Mesothelial cell of epicardium (in vitro differentiated cells): ENCODE measurements at places on chromosomes 6 and 20. TPM values are rescaled to one million over a fixed set of nuclear protein-coding genes. Genes with fewer than 3 reads are reported as not detected.

DNA sequence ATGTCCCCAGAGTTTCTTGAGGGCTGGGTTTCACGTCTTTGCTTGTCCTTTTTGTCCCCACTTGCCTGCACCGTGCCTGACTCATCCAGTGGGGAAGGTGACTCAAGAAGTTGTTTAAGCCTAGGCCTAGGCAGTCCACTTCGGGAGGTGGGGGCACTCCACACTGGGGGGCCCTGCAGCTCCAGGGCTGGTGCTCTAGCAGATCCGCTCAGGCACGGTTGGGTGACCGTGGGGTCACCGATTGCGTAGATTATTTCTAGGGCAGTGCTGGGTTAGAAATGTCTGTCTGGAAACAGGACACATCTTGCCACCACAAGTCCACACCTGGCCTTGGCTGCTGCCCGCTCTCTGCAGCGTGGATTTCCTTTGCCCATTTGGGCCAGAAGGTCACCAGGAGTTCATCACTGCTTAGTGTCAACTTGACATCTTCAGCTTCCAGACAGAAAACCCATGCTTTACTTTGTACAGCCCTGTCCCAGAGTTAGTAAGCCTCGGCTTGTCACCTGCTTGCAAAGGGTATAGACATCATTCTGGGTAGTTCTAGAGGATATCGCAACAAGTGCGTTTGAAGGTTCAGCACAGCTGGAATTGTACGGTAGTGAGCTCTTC is 13.6 kb upstream of the C20orf144 start:
- no peaks in the 10 kb centered on the region for H3K27me3 ChIP-seq
- no peak overlapping the region for H3K27ac ChIP-seq
- peaks cover 55% of the 10 kb centered on the region for H3K4me1 ChIP-seq
- peaks cover 21% of the 10 kb centered on the region for H3K36me3 ChIP-seq
- H3K4me3 ChIP-seq = no peak overlapping the region
- no peak for DNase-seq

- DNase-seq = no peak
- no peaks in the 10 kb centered on the region for H3K4me1 ChIP-seq
- H3K27ac ChIP-seq = no peak overlapping the region
- H3K27me3 ChIP-seq = no peaks in the 10 kb centered on the region
- no peak overlapping the region for H3K4me3 ChIP-seq
- no peaks in the 10 kb centered on the region for H3K36me3 ChIP-seq
Measured at GRCh38 chr6:150245148-150245935, 102.5 kb downstream of the PPP1R14C start.

DNA sequence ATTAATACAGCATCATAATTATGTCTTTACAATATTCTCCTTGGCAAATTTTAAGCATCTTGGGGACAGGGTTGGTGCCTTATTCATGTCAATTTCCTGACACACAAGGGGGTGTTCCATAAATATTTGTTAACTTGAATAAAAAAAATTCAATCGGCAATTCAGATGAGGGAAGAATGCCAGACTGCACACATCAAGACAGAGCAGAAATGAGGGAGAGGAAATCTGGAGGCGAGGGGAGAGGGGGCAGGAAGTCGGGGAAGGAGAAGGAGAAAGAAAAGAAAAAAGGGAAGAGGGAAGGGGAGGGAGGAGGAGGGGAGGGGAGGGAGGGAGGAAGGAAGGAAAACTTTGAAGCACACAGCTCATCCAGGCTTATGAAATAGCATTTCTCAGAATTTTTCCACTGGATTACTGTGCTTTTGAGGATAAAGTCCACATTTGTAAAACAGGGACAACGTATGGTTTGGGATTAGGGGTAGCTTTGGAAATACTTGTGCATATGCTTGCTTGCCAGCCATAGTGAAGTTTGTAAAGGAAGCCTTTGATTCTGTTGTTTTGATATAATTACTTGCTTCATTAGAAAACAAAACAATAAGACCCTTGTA is 362.1 kb downstream of the SAMD5 start:
- DNase-seq = no peak
- no peak overlapping the region for H3K4me3 ChIP-seq
- no peaks in the 10 kb centered on the region for H3K36me3 ChIP-seq
- peak overlapping the region; percentile 61 for H3K27ac ChIP-seq
- peaks cover 2% of the 10 kb centered on the region for H3K27me3 ChIP-seq

DNA sequence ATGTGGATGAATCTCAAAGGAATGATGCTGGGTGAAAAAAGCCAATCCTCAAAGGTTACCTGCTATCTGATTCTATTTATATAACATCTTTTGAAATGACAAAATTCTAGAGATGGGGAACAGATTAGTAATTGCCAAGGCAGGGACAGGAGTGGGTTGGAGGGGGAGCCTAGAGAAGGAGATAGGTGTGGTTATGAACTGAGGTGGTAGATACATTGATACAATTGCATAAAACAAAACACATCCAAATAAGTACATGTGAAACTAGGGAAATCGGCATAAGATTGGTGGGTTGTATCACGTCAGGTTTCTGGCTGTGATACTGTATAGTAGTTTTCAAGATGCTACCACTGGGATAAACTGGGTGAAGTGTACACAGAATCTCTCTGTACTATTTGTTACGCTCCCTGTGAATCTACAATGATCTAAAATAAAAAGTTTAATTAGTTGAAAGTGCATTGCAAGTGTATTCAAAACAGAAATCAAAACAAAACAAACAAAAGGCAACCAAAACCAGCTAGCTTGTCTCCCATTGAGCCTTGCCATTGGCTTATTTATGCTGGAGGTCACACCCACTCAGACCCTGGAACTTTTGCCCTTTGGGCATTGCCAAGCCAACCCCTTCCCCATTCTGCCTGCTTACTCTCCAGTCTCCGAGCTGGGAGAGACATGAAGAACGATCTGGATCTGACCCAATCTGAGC is 27.8 kb downstream of the PPP1R16B start:
- no peak overlapping the region for H3K4me3 ChIP-seq
- no peaks in the 10 kb centered on the region for H3K36me3 ChIP-seq
- H3K4me1 ChIP-seq = no peaks in the 10 kb centered on the region
- no peak for DNase-seq
- H3K27me3 ChIP-seq = peaks cover 16% of the 10 kb centered on the region

Gene LY6G6F
- total RNA-seq = not detected in 3 replicates

- H3K27me3 ChIP-seq = no peaks in the 10 kb centered on the region
- H3K4me3 ChIP-seq = no peak overlapping the region
- DNase-seq = no peak
- H3K27ac ChIP-seq = no peak overlapping the region
- H3K36me3 ChIP-seq = no peaks in the 10 kb centered on the region
Measured at GRCh38 chr6:100267721-100268123, 197.0 kb downstream of the SIM1 start.

Gene GLP1R
- total RNA-seq = not detected in 3 replicates

DNA sequence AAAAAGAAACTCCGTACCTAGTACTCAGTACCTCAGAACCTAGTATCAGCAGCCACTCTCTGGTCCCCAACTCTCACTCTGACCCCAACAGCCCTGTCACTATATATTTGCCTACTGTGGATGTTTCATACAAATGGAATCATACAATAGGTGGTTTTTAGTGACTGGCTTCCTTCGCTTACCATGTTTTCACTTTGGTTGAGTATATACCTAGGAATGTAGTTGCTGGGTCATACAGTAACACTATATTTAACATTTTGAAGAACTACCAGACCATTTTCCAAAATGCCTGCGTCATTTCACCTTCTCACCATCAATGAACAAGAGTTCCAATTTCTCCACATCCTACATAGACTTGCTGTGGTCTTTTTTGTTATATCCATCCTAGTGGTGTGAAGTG is 283.2 kb downstream of the GMDS start:
- DNase-seq = no peak
- no peaks in the 10 kb centered on the region for H3K27me3 ChIP-seq
- peaks cover 14% of the 10 kb centered on the region for H3K4me1 ChIP-seq
- H3K27ac ChIP-seq = no peak overlapping the region
- no peaks in the 10 kb centered on the region for H3K36me3 ChIP-seq
- H3K4me3 ChIP-seq = no peak overlapping the region

Gene IRAK1BP1
- 6.3 to 7.8 TPM (median 7.8 TPM) in 3 replicates for total RNA-seq

Gene CST9
- not detected in 3 replicates for total RNA-seq

DNA sequence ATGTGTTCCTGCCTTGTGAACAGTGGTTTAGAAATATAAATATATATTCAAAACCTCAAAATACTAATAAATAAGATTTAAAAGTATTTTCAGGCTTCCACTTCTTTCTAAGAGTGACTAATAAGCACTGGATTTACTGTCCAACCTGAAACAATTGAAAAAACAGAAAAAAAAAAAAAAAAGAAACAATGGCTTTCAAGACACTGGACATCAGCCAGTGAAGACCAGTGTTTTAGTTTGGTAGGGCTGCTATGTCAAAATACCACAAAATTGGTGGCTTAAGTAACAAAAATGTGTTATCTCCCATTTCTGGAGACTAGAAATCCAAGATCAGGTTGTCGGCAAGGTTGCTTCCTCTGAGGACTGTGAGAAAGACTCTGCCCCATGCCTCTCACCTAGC is 101.4 kb upstream of the PDE7B start:
- no peak overlapping the region for H3K4me3 ChIP-seq
- no peak overlapping the region for H3K27ac ChIP-seq
- peaks cover 24% of the 10 kb centered on the region for H3K4me1 ChIP-seq
- no peaks in the 10 kb centered on the region for H3K27me3 ChIP-seq

DNA sequence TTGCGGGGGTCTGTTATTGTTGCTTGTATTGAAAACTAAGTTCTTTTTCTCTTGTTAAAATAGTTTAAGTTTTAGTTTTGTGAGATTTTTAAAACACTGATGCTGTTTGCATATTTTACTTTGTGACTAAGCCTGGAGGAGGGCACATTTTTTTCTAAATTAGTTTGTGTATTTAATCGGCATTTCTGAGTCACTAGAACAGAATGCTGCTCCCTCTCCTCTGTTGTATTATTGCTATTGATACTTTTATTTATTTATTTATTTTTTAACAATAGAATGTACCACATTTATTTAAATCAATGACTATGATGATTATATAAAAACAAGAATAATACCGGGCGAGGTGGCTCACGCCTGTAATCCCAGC is 5.1 kb upstream of the FAM50B start:
- peaks cover 46% of the 10 kb centered on the region for H3K4me1 ChIP-seq
- H3K27me3 ChIP-seq = no peaks in the 10 kb centered on the region
- DNase-seq = no peak
- no peak overlapping the region for H3K4me3 ChIP-seq
- H3K36me3 ChIP-seq = no peaks in the 10 kb centered on the region

GRCh38 chr6:36142971-36143838 is 12.9 kb downstream of the MAPK13 start:
- peaks cover 6% of the 10 kb centered on the region for H3K36me3 ChIP-seq
- H3K27ac ChIP-seq = no peak overlapping the region
- H3K27me3 ChIP-seq = no peaks in the 10 kb centered on the region
- H3K4me1 ChIP-seq = peaks cover 6% of the 10 kb centered on the region
- no peak for DNase-seq

Gene NFS1
- total RNA-seq = 16.5 to 19.6 TPM (median 18.9 TPM) in 3 replicates

- no peak overlapping the region for H3K27ac ChIP-seq
- DNase-seq = no peak
- H3K27me3 ChIP-seq = no peaks in the 10 kb centered on the region
- H3K36me3 ChIP-seq = peaks cover 18% of the 10 kb centered on the region
Measured at GRCh38 chr6:90109141-90109540, 187.5 kb downstream of the BACH2 start.

Gene PPP1R14C
- total RNA-seq = 0.16 to 0.38 TPM (median 0.27 TPM) in 3 replicates

GRCh38 chr6:67133973-67134372 is 1426.9 kb upstream of the EYS start:
- H3K4me3 ChIP-seq = no peak overlapping the region
- H3K27me3 ChIP-seq = peaks cover 2% of the 10 kb centered on the region
- DNase-seq = no peak
- no peaks in the 10 kb centered on the region for H3K4me1 ChIP-seq
- H3K36me3 ChIP-seq = no peaks in the 10 kb centered on the region
- no peak overlapping the region for H3K27ac ChIP-seq

DNA sequence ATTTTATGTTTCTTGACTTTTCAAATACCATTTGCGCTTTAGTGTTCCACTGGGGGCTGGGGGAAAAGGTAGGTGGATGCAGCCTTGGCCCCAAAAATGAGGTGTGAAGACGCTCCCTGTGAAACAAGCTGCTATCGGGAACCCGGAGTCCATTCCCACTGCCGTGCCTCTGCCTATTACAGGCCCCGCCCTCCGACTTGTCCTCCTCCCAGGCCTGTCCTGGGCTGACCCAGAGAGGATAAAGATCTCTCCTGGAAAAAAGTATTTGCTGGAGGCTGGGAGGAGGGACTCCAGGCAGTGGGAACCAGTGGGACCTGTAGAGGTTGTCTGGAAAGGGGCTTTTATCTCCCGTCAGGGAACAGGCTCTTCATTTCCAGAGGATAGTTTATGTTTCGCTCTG is 215.0 kb downstream of the SLC24A3 start:
- no peak for DNase-seq
- no peak overlapping the region for H3K27ac ChIP-seq
- H3K36me3 ChIP-seq = no peaks in the 10 kb centered on the region
- H3K27me3 ChIP-seq = no peaks in the 10 kb centered on the region
- no peak overlapping the region for H3K4me3 ChIP-seq
- peaks cover 55% of the 10 kb centered on the region for H3K4me1 ChIP-seq

Gene UBE2C
- 48.1 to 50.2 TPM (median 48.3 TPM) in 3 replicates for total RNA-seq

Gene COQ3
- 4.9 to 6.1 TPM (median 5.6 TPM) in 3 replicates for total RNA-seq

Gene CCN6
- not detected in 3 replicates for total RNA-seq

Gene TFAP2D
- not detected in 3 replicates for total RNA-seq

- no peaks in the 10 kb centered on the region for H3K27me3 ChIP-seq
- DNase-seq = no peak
- H3K27ac ChIP-seq = no peak overlapping the region
- no peaks in the 10 kb centered on the region for H3K4me1 ChIP-seq
- no peak overlapping the region for H3K4me3 ChIP-seq
- peaks cover 2% of the 10 kb centered on the region for H3K36me3 ChIP-seq
Measured at GRCh38 chr6:41111017-41111416, 38.2 kb downstream of the NFYA start.

DNA sequence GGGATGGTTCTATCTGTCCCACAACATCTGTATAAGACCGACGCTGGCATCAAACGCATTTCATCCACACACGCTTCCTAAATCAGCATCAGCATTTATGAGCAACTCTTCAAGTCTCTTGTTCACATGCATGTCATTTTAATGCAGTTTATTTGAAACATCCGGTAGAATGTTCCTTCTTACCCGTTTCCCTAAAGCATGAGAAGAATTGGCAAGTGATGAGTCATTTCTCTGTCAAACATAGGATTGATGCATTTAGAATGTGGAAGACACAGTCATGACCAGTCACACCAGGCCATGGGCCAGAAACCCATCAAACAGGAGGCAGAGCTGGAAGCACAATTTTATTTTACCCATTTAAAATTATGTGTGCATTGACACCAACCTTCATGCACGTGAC is 122.8 kb downstream of the UST start:
- no peak overlapping the region for H3K4me3 ChIP-seq
- no peaks in the 10 kb centered on the region for H3K27me3 ChIP-seq
- no peak for DNase-seq
- H3K4me1 ChIP-seq = peaks cover 15% of the 10 kb centered on the region

Gene CNBD2
- 3.5 to 4.7 TPM (median 3.7 TPM) in 3 replicates for total RNA-seq

Gene CST3
- 127 to 138 TPM (median 130 TPM) in 3 replicates for total RNA-seq

GRCh38 chr20:49210757-49211110 is 8.5 kb upstream of the DDX27 start:
- DNase-seq = no peak
- no peaks in the 10 kb centered on the region for H3K4me1 ChIP-seq
- H3K27me3 ChIP-seq = no peaks in the 10 kb centered on the region
- H3K27ac ChIP-seq = no peak overlapping the region

Gene FUT9
- 2.7 to 3.1 TPM (median 3.0 TPM) in 3 replicates for total RNA-seq
